ENCODE measurements at places on chromosomes 12 and 14.

GRCh38 chr12:68759852-68760251, 13.9 kb downstream of the SLC35E3 start:
- DNase-seq, result no peak

DNA sequence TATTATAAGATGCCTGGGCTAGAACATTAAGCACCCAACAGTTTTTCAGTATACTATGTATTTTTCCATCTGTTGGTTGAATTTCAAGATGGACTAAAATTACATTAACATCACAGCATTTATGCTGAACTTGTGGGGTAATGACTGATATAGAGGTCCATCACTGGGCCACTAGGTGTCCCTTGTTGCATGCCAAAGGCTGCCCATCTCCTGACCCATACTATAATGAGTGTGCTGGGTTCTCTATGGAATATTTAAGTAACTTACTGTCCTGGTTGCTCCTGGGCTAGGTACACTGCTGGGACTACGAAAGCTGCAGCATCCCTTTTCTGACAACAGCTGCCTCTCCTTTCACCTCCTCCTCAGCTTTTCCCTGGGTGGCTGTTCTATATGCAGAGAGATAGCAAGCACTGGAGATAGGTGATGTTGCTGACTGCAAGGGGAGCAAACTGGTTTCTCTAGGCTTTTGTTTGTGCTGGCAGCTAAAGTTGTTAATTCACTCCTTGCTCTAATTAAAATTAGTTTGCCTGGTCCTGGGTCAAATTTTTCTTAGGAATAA, 138.6 kb upstream of the TRHDE start:
- no peak for DNase-seq

- no peak for DNase-seq
Observed at GRCh38 chr12:50842637-50843493, at the start of gene TMPRSS12. TSS of gene TMPRSS12 (plus strand) at chr12:50842926. CDS start at chr12:50842965, 39 bp downstream.

- no peak for DNase-seq
Observed at GRCh38 chr14:69432364-69432763, 33.9 kb downstream of the SLC39A9 start.

- no peak for DNase-seq
Observed at GRCh38 chr12:118188690-118189371, 52.9 kb downstream of the PEBP1 start.

DNA sequence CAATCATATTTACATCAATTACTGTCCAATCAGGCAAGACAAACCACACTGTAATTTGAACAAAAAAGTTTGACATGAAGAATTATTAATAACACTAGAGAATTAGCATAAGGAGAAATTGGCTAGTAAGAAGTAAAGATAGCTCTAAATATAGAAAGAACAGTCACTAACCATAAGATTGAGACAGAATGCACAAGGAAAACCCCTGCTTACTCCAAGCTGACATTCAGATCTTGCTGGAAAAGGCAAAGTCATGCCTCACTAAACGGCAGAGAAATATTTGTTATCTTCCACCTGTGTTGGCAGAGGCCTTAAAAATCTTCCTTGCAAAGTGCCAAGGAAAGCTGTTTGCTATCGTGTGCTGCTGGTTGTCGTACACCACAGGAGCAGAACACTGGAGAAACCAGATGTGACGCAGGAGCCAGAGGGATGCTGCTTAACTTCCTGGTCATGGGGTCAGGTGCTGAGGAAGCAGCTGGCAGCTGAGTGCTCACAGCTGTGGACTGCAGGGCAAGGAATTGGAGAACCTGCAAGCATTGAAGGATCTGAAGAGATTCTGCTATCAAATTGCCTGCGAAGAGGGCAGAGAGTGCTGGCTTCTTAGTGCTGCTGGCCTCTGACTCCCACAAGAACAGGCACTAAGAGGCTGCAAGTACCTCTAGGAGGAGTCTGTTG, 1323.3 kb downstream of the LRFN5 start:
- DNase-seq, result no peak

GRCh38 chr12:104656921-104657320, 200.2 kb downstream of the CHST11 start:
- no peak for DNase-seq

- DNase-seq, result no peak
Observed at GRCh38 chr14:73403181-73403752, 55.1 kb downstream of the NUMB start.

DNA sequence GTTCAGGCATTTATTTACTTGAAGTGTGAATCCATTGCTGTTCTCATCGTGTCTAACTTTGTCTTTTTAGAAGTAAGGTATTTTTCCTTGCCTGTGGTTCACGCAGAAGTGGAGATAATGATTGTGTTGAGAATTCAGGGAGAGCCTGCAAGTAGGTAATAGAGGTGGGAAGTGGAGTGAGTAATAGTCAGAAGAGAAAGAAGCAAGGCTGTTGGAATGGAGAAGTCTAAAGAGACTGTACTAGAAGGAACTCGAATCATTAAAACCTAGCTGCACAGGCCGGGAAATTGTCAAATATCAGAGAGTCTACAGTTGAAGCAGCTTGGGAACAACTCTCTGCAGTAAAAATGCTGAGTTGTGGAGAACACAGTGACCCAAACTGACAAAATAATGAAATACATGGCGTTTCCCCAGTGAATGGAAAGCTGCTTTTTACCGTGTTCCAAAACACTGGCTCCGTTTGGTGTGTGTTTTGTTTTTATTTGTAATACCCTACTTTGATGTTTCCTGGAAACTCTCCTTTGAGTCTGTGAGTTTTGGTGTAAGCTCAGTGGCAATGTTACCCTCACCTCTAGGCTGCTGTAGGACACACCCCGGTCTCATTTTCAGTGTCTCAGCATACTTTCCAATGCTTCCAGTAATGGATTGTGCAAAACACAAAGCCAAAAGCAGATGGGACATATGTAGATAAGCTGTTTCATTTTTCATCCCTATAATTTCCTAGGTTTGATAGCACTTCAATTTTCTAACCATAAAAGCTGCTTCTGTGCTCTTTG, 146.6 kb downstream of the CRADD start:
- DNase-seq, result no peak

DNA sequence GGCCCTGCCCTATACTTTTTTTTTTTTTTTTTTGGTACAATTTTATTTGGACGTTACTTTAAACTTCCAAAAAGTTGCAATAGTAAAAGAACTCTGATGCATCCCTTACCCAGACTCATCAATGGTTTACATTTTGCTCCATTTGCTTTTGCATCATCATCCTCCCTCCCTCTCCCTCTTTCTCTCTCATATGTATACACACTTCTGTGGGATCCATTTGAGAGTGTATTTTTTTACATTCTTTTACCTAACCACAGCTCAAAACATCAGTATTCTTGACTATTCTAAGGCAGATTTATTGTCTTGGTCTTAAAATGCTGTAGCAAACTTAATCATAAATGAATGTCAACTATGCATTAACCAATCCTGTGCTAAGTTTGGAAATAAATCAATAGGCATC, 111.6 kb downstream of the PRICKLE1 start:
- no peak for DNase-seq

DNA sequence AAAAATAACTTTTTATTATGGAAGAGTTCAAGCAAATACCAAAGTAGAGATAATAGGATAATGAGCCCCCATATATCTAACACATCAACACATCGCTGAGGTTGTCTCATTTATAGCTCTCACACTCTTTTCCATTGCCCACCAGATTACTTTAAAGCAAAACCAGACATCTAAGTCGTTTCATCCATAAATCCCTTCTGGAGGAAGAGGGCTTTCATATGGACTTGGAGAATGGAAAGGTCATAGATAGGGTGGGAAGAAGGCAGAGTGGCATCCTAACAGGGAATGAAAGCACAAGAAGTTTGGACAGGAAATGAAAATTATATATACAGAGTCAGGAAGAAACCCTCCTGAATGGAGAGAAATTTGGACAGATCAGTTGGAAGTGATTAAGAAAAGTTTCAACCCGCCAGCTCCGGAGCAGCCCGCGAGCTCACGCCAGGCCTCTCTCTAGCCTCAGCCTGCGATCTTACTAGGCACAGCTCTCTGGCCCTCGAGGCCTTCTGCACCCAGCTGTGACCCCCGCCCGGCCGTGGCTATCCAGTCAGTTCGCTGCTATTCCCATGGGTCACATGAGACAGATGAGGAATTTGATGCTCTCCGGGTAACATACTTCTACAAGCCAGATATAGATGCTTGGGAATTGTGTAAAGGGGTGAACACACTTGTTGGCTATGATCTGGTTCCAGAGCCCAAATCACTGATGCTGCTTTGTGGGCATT, 48.4 kb upstream of the NID2 start:
- DNase-seq, result no peak

DNA sequence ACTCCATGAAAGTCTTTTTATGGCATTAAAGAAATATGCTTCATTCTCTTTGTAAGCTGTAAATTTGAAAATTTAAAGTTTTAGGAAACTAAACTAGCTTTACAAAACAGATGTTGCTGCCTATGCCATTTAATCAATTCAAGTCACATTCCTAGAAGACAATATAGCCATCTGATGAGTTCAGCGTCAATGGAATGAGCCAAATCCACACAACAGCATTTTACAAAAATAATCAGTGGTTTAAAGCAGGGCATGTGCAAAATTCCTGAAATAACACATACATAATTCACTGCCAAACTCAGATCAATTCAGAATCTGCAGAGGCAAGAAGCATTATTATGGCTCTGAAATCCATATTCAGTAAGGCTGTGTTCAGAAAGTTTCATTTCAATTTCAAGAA, 75.6 kb downstream of the MED13L start:
- DNase-seq, result no peak

DNA sequence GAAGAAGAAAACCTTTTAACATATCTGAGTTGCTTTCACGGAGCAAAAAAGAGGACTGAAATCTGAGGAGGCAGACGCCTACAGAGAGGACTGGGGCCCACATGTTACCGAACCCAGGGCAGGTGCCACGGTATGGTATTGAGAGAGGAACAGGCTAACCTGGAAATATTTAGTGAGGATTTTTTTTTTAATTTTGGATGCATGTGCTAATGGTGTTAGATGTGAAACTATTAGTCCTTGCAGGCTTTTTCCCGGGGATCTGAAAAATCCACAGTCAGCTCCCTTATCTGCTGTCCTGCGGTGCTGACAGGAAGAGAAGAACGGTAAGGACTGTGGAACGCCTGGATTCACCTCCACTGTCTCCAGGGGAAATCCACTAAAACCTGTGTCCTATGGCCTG, 819.7 kb downstream of the TMEM121 start:
- DNase-seq, result no peak

GRCh38 chr12:75511116-75512048, at the start of gene KRR1:
TSS of gene KRR1 (minus strand) at chr12:75511609. CDS start at chr12:75511597, 12 bp downstream.
- DNase-seq, result peak; percentile 95

DNA sequence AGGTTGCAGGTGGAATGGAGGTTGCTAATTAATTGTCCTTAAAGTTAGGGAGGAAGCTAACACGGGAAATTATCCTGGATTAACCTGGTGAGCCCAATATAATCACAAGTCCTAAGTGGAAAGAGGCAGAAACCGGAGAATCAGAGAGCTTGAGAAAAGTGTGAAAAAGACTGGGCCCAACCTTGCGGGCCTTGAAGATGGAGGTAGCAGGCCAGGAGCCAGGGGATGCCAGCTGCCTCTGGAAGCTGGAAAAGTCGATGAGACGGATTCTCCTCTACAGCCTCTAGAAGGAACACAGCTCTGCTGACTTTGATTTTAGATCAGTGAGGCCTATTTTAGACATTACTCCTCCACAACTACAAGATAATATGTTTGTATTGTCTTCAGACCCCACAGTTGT, 2.1 kb downstream of the SDR9C7 start:
- DNase-seq, result no peak

GRCh38 chr12:5335069-5335468, 96.8 kb upstream of the NTF3 start:
- DNase-seq, result no peak

GRCh38 chr12:12523229-12523628, 39.4 kb downstream of the DUSP16 start:
- DNase-seq, result no peak

GRCh38 chr14:54947230-54947629, 44.6 kb upstream of the GCH1 start:
- peak; percentile 30 for DNase-seq

- DNase-seq, result no peak
Observed at GRCh38 chr14:21534576-21534975, 8.4 kb upstream of the SALL2 start.

GRCh38 chr14:49966971-49967630, 74.2 kb downstream of the ARF6 start:
- no peak for DNase-seq

DNA sequence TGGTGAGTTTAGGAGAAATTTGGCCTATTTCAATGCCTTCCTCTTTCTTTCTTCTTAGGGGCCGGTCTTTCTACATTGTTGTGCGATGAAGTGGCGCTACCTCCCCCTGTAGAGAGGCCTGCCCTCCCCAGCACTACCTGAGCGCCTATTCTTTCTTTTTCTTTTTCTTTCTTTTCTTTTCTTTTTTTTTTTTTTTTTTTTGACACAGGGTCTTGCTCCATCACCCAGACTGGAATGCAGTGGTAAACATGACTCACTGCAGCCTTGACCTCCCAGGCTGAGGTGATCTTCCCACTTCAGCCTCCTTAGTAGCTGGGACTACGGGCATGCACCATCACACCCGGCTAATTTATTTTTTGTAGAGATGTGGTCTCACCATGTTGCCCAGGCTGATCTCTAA, 136.1 kb upstream of the MAX start:
- no peak for DNase-seq

- no peak for DNase-seq
Observed at GRCh38 chr12:25932971-25933370, 25.5 kb upstream of the RASSF8 start.

DNA sequence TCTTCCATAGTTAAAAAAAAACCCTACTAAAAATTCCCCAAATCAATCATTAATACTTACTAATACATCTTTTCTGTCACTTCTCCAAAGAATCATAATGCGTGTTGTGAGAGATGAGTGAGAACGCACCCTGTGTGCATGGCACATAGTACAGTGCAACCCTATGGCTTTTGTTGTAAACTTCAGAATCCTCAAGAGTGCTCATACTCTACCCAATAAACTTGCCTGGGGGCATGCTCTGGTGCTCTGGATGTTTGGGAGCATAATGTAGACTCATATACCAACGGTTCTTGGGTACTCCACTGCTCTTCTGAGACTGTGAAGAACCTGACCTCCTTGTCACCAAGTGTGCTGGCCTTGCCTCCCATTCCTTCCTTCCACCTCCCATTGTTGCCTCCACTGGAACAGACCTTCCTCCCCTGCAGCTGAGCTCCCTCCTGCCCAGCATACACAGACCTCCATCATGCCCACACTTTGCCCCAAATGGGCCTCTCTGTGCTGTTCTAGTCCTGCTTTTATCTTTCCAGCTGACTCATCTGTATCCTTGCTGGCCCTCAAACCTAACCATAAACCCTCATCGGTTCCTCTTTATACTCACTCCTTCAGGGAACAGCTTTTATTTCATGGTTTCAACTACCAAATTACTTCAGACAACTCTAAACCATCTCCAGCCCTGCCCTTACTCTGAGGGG, 8.9 kb downstream of the DCP1B start:
- DNase-seq, result no peak

- DNase-seq, result peak; percentile 44
Observed at GRCh38 chr12:132475304-132476037, 14.5 kb upstream of the FBRSL1 start.
